GM12892 (cell line): ENCODE measurements at places on chromosomes 6 and 20.
A peak's percentile ranks its signal among the peaks of the same experiment; 100 is the strongest.

GRCh38 chr6:43790031-43790430 is 20.0 kb downstream of the VEGFA start:
- no peak for DNase-seq

- peak; percentile 20 for DNase-seq
Measured at GRCh38 chr20:13261460-13262301, 40.6 kb downstream of the ISM1 start.

- no peak for DNase-seq
Measured at GRCh38 chr6:152552616-152553209, 84.4 kb downstream of the SYNE1 start.

- DNase-seq = no peak
Measured at GRCh38 chr6:5286780-5287179, 25.5 kb downstream of the FARS2 start.

GRCh38 chr20:7496394-7496991 is 443.8 kb downstream of the HAO1 start:
- no peak for DNase-seq

GRCh38 chr6:147527197-147527596 is 18.7 kb downstream of the SAMD5 start:
- no peak for DNase-seq

DNA sequence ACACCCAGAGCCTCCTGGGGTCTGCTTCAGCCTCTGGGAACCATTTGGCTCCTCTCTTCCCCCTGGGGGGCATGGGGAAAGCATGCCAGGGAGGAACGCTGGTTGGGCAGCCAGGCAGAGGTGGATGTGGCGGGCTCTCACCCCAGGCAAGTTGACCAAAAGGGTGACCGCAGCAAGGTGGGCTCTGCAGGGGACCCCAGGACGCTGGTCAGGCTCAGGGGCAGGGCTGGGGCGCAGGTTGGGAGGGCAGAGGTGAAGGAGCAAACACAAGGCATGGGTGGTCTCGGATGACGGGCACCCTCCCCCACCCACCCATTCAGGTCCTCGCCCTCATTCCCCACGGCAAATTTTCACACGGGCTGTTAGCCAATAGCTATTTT is 30.2 kb upstream of the MRGBP start:
- DNase-seq = no peak

DNA sequence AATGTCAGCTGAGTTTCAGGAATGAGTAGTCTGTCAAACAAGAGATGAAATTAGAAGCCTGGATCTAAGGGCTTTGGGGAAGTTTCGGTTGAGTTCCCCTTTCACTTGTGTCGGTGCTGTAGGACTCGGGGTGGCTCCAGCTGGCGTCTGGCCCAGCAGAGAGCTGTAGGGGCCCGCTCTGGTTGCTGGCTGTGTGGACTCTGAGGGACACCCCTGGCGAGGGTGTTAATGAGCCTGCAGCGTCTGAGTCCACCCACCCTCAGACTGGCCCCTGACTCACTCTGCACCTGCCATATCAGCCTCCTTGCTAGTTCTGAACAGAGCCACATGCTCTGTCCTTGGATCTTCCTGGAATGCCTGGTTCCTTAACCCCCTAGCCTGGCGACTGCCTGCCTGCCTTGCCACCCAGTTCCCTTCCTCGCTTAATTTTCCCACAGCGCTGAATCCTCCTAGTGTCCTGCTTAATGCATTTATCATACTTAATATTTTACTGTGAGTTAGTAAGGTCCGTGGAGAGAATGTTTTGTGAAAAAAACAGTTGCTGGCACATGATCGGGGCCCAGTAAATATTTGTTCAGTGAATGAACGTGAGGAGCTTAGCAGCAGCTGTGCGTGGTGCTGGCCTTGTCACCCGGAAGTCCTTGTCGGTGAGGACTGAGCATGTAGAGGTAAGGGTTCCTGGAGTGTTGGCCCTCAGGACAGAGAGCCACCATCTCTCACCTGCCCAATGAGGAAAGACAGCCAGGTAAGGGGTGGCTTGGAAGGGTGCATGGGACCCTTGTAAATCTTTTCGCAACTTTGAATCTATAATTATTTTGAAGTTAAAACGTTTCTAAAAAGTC is 1.6 kb downstream of the DNAJC5 start:
- peak; percentile 59 for DNase-seq

DNA sequence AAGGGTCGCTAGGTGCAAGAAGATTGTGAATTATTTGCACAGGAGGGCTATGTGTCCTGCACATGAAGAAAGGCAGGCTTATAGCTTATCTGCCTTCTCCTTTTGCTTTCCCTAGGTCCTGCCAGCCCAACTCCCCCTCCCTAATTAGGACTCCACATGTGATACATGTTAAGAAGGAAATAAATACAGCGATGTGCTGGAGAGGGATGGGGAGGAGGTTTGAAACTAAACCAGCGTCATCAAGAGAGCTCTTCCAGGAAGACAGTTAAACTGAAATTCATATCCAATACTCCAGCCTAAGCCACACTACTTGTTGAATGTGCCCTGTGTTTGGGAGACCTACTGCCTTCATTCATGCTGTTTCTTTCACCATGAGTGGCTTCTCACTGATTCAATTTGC is 34.9 kb upstream of the UTRN start:
- no peak for DNase-seq

DNA sequence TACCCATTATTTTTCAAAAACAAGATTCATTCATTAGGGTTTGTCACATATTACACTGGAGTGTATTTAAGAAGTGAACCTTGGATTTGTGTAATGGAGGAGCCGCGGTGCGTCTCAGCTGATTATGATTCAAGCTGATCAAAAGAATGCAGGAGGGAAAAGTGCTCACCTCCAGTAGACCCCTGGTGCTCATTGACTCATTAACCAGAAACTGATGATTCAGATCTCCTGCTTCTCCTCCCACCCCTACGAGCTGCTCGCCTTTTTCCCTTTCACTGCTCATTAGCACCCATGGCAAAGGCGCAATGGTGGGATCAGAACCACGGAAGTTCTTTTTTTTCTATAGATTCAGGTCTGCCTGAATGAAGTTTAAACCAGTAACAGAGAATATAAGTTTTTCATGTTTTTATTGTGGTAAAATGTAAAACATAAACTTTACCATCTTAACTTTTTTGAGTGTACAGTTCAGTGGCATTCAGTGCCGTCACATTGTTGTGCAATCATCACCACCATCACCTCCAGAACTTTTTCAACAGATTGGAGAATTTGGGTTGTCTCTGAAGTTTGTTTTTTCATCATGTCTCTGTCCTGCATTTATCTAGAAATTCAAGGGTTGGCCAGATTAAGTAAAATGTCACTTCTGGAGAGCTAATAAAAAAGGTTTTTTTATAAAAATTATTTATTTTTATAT is 101.6 kb downstream of the LINC00237 start:
- DNase-seq = no peak

GRCh38 chr6:8131265-8131897 is 29.0 kb upstream of the EEF1E1 start:
- no peak for DNase-seq

- no peak for DNase-seq
Measured at GRCh38 chr6:24743944-24744335, 25.0 kb upstream of the C6orf62 start.

- DNase-seq = no peak
Measured at GRCh38 chr6:82337688-82338257, 25.8 kb upstream of the TPBG start.

DNA sequence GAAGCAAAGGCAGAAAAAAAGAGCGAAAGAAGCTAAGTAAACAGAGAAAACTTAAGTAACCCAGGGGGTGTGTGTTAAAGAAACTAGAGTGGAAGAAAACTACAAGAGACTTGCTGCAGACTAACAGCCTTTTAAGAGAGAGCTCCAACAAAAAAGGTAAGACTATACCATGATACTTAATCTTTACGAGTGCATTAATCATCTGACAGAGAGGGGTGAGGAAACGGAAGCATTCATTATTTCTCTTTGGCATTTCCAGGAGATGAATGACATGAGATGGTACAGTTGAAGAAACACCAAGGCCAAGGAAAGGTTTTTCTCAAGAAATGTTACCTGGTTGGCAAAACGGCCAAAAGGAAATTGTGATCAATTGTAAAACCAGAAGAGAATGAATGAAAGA is 906.8 kb downstream of the QKI start:
- DNase-seq = no peak

GRCh38 chr6:116842459-116842858 is 13.6 kb upstream of the GPRC6A start:
- DNase-seq = no peak

DNA sequence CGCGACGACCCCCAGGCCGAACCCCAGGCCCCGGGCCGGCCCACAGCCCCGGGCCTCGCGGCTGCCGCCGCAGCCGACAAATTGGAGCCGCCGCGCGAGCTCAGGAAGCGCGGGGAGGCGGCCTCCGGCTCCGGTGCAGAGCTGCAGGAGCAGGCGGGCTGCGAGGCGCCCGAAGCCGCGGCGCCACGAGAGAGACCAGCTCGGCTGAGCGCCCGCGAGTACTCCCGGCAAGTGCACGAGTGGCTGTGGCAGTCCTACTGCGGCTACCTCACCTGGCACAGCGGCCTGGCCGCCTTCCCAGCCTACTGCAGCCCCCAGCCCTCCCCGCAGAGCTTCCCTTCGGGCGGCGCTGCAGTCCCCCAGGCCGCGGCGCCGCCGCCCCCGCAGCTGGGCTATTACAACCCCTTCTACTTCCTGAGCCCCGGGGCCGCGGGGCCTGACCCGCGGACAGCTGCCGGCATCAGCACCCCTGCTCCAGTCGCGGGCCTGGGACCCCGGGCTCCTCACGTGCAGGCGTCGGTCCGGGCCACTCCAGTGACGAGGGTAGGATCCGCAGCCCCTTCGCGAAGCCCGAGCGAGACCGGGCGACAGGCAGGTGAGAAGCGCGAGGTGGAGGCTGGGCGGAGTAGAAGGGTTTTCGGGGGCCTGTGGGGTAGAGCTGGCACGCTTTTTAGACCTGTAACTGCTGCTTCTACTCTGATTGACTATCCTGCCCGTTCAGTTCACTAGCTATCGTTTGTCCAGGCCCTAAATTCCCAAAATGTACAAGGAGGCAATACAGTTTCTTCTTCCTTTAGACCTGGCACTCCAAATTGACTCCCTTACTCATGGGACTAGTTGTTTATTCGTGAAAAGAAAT is 654 bp downstream of the FAM8A1 start:
- DNase-seq = peak; percentile 27

GRCh38 chr20:5279661-5280060 is 37.1 kb downstream of the PROKR2 start:
- DNase-seq = no peak

- peak; percentile 20 for DNase-seq
Measured at GRCh38 chr6:10633216-10633615, 61.2 kb downstream of the C6orf52 start.

DNA sequence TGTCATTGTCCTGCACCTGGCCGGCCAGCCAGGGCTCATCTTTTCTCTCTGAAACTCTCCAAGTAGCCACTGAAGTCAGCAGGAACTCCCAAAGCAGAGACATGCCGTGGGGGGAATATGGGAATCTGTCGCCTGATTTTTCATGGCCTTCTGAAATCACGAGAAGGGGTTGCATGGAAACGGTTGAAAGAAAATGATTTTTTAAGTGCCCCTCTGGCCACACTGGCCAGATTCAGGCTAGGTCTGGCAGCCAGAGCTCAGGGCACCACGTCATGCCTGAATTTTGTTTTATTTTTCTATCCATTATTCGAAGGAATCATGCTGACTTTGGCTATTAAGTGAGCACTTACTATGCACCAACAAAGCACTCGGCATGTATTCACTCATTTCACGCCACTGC is 65.2 kb downstream of the EYA2 start:
- DNase-seq = no peak

DNA sequence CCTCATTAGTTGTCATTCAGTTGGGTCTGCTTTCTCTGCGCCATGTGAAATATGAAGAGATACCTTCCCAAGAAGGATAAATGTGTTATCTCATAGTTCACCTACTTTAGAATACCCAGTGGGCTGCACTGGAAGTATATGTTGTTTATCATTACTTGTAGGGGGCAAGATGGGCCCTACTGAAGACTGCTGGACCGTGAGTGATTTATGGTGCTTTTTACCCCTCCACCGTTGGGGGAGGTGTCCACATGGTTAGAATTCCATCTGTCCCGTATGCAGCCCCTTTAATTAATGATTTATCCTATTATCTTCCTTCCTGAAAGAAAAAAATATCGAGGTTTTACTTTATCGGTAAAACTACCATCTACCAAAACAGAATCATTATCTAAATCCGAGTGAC is 97.0 kb downstream of the TSHZ2 start:
- no peak for DNase-seq

- DNase-seq = no peak
Measured at GRCh38 chr6:108133594-108134179, 32.1 kb upstream of the NR2E1 start.

DNA sequence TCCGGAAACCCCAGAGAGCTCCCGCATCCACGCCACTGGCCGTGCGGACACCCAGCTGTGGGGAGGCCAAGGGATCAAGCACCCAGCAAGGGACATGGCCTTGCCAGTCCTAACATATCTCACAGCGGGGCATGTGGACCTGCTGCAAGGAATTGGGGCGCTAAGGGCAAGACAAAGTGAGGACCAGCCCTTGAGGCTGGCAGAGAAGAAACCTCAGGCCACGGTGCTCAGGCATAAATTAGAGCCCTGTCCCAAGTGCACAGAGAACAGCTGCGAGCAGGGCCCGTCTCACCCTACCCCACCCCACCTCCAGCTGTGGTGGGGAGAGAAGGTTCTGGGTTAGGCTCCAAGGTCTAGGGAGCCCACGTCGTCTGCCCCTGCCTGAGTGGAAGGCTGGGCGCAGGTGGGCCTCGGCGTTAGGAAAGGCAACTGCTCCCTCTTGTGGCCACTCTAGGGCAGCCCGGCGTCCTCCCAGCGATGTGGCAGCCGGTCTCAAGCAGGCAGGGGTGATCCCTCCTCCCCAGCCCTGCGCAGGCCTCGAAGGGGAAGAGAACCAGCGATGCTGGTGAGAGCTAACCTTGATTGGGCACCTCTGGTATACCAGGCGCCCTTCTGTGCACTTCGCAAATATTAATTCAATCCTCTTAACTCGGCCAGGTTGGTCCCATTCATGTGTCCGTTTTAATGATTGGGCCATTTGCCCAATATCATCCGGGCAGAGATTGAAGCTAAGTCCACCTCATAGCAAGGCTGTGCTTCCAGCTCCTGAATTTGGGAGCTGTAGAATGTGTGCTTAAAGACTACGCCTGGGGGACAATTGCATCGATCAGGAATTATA is 235.8 kb downstream of the NFATC2 start:
- DNase-seq = peak; percentile 81

DNA sequence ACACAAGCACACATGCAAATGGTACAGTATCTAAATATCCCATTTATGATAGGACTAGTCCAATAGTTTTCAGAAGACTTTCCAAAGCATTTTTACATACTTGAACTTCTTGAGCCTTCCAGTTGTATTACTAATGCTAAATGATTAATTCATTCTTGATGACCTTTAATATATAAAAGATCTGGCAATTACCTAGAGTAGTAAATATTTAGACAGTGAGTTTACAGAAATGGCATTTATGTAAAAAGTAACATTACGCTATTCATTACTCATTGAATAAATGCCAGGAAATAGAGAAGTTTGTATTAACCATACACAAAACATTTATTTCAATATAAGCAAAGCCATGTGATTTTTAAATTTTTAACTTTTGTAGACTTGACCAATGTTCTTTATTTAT is 158.8 kb downstream of the DST start:
- DNase-seq = no peak

- peak; percentile 36 for DNase-seq
Measured at GRCh38 chr6:63573076-63573898, 1.0 kb downstream of the LOC128125822 start.

GRCh38 chr6:80165143-80165542 is 58.7 kb downstream of the BCKDHB start:
- no peak for DNase-seq
